ENCODE measurements at places on chromosomes 12 and 14.

GRCh38 chr12:94151582-94151981, 3.2 kb downstream of the PLXNC1 start:
- no peak for DNase-seq

GRCh38 chr12:34294671-34295365, 272.5 kb downstream of the ALG10 start:
- DNase-seq = no peak

DNA sequence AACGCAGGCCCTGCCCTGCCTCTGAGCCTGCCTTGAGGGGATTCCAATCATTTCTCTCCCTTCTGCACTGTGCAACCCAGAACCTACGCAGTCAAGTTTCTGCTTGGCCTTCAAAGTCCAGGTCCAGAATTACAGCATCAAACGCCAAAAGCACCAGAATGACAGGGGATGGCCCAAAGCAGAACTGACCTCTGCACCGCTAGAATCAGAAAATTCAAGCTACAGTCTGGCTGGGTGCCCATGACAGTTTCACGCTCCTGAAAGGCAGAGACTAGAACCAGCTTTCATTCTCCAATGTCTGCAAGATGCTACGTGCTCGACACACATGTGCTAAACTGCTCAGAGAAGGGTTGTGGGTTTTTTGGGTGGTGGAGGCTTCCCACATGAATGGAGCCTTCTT, 4.1 kb downstream of the CLMN start:
- no peak for DNase-seq

DNA sequence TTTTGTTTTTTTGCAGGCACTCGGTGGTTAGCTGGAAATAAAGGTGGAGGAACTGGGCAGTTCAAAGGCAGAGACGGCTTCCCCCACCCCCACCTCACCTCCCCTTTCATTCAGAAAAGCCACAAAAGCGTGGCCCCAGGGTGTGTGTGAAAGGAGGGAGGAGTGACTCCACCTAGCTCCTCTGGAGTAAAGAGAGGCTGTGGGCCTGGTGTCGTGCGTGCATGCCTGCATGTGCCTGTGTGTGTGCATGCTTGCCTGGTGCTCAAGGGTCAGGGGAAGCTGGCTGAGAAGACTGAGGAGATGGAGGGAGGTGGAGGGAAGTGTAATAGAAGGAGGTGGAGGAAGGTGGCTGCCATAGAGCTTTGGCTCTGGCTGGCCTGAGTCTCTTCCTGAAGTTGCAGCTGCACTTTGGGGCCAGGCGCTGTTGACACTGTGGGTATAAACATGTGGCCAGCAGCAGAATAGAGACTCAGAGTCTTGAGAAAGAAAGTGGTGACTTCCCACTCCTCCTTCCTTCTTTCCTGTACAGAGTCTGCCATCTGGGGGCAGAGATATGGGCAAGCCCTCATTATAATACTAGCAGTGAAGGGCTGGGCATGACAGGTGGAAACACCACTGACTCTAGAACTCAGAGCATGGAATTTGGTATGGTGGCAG, 36.9 kb upstream of the SINHCAF start:
- no peak for DNase-seq

DNA sequence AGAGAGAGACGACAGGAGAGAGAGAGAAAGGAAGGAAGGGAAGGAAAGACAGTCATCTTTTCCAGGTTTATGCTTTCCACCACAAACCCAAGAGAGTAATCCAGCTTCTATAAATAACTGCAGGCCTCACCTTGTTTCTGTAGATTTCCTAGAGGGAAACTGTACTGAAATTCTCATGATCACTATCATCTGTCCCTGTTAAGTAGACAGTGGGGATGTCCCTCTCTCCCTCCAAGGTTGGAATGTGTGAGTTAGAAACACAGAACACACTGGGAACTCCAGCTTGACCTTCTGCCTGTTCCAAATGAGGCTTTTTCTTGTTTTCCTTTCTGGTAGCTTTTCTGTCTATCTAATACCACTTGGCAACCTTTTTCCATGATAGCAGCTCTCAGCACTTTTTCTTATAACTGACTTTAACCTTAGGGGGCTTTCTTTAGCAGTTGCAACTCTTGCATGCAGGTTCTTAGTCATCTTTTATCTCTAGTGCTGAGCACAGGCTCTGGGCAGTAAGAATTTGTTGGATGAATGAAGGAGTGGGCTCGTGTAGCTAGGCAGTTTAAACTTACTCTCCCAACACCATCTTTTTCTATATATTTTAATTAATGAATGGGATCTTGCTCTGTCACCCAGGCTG, 22.8 kb upstream of the FBXO33 start:
- no peak for DNase-seq

GRCh38 chr14:32298346-32298745, 30.8 kb upstream of the AKAP6 start:
- no peak for DNase-seq
